ENCODE measurements at places on chromosomes 3 and 15. TPM values are rescaled to one million over a fixed set of nuclear protein-coding genes. Genes with fewer than 3 reads are reported as not detected.

Gene PIGZ
- 11.3 TPM for total RNA-seq

Gene GALNT15
- total RNA-seq, result 7.6 TPM

Gene HDAC11
- total RNA-seq, result 26.9 TPM

DNA sequence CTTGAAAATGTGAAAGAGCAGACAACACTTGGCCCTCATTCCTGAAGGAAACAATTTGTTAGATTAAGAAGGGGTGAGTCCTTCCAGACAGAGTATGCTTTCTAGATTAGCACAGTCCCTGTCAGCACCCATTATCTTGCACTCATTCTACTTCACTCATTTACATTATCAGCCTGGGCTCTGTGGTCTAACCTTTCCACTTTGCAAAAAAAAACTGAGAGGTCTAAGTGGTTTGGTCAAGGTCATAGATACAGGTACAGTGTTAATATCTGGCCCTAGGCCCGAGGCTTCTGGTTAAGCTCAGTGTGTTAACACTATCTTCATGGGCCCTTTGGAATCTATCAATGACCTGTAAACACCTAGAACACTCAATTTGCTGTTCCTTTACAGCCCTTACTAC lies 123.4 kb upstream of the LRRN1 start:
- DNase-seq, result no peak

Gene TMC3
- 0.14 TPM for total RNA-seq

Gene AHSG
- not detected for total RNA-seq

- no peak for DNase-seq
These were observed 108.0 kb downstream of the KCNH8 start for GRCh38 chr3:19256313-19256712.

DNA sequence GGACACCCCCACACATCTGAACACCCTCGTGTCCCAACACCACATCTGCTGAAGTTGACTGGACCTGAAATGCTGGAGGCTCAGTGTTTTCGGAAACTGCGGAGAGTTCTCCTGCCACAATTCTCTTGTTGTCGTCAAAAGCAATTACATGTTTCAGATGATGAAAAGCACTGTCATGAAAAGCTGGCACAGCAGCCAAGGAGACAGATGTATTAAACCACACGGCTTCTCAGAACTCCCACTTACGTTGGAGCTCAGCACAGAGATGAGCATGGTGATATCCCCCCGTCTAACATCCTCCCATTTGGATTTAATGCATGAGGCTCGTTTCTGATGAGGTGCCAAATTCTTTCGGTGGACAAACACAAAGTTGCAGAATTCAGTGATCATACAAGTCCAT lies 180.1 kb downstream of the RORA start:
- no peak for DNase-seq

Gene REC114
- total RNA-seq, result 7.5 TPM

- no peak for DNase-seq
These were observed 673.4 kb upstream of the CBLB start for GRCh38 chr3:106542101-106542769.

Gene WDR72
- total RNA-seq, result 0.80 TPM

- DNase-seq, result no peak
These were observed 8.2 kb downstream of the PLOD2 start for GRCh38 chr3:146152834-146153233.

DNA sequence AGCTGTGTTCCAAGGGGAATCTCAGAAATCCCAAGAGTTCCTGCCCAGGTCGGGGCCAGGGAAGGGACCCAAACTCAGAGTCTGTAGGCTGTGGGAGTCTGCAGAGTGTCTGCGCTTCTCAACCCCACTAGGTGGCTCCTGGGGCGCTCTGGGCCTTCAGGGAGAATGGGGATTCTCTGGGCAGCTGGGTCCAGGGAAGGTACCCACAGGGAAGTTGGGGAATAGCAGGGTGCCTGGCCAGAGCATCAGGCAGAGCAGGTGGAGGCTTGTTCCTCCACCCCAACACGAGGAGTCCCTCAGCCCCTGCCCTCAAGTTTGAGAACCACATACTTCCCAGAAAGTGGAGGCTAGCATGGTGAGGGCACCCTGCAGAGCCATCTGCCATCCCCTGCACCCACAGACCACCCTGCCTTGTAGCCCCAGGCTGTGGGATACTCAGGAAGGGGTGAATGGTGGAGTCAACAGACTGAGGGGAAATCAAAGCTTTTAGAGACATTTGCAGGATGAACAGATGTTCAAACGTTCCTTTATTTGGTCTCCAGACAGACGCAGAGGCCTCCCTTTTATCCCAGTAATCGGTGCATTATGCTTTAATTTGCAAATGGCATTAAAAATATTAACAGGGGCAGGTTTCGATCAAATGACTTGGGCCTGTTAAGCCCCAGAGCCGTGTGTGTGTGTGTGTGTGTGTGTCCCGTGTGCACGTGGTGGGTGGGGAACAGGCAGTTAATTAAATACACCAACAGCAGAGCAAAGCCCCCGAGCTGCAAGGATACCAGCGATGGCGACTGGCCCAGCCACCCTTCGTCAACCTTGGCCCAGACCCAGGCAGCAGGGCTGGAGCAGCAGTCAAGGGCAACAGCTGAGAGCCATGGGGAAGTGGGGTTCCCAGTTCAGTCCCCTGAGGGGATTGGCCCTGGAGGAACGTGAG lies 57.7 kb downstream of the DNAJB8 start:
- no peak for DNase-seq

Gene ZNF80
- not detected for total RNA-seq

GRCh38 chr15:47733085-47733484 lies 15.8 kb downstream of the SEMA6D start:
- no peak for DNase-seq

- no peak for DNase-seq
These were observed 14.2 kb upstream of the U2SURP start for GRCh38 chr3:142987080-142987700.

GRCh38 chr3:66405701-66406091 lies 95.1 kb downstream of the LRIG1 start:
- no peak for DNase-seq

DNA sequence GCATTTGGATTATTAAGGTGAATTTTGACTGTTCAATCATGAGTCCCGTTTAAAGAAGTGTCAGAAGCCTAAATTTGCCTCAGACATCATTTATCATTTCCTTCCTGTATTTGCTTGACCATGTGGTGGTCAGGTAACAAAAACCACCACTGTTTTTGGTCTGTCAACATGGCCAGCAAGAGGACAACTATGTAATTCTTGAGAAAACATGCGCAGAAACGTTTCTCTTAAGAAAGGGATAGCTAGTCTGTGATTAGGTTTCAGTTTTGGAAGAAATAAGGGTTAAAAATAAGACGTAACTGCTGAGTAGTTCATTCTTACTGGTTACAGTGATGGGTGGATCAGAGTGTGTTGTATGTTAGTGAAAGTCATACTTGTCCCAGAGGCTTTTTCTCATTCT lies 204.5 kb downstream of the AKAP13 start:
- DNase-seq, result no peak

GRCh38 chr3:32992310-32992686 lies 40.9 kb downstream of the CCR4 start:
- DNase-seq, result no peak

- DNase-seq, result no peak
These were observed 3.1 kb upstream of the NR1I2 start for GRCh38 chr3:119778811-119779210.

GRCh38 chr3:156792945-156793344 lies 33.2 kb upstream of the LEKR1 start:
- no peak for DNase-seq

DNA sequence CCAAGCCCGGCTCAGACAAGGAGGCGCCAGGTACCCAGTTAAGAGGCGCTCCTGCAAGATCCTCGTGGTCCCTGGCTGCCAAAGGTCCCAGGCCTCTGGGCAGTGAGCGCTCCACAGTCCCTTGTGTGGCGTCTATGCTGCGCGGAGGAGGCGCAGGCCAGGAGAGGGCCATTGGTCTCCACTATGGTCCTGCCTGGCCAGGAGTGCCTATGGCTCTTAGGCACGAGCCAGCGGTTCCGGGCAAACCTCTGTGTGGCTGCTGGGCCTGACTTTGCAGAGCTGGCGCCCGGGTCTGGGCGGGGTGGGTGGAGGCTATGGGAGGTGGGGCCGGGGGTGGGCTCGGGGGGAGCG lies 660 bp upstream of the ADAMTSL3 start:
- DNase-seq, result no peak

GRCh38 chr3:53250881-53251605 lies 4.8 kb downstream of the TKT start:
- no peak for DNase-seq

GRCh38 chr3:15660055-15660935 lies 58.8 kb downstream of the BTD start:
- no peak for DNase-seq

DNA sequence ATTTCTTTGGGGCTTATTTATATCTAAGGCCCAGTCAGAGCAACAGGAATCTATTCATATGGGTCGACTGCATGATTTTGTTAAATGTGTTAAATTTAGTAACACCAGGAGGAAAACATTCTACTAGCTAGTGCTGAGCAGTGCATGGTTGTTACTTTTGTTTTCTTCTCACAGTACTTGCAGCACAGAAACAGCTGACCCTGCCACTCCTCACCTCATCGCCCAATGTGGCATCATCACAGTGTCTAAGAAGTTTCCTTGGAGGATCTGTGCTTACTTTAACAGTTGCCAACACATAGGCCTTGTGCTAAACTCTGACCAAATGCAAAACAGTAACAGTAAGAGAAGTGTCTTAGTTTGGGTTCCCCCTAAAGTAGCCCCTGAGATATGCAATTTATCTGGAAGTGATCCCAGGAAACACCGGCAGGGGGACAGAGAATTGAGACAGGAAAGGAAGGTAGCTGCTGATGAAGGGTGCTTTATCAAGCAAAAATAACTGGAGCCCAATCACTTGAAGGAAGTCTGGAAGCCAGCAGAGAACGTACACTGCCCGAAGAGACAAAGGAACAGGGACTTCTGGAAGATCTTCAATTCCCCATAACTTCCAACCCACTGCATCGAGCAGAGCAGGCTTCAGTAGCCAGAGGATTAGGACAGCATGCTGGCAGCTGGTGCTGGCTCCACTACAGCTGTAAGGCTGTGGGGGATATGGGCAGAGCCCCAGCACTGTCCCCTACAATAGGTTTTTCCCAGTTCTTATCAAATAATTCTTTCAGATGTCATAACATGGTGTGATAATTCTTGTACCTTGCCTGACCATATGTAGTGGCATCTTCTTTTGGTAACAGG lies 36.0 kb upstream of the ULK4 start:
- no peak for DNase-seq

Gene BTLA
- not detected for total RNA-seq

GRCh38 chr3:124362455-124362854 lies 367.8 kb upstream of the UMPS start:
- no peak for DNase-seq

Gene FOXL2
- not detected for total RNA-seq

GRCh38 chr15:88702983-88703382 lies 64.2 kb downstream of the ISG20 start:
- DNase-seq, result no peak

GRCh38 chr3:194760494-194761137 lies 74.9 kb downstream of the FAM43A start:
- DNase-seq, result no peak

Gene WWTR1
- total RNA-seq, result 79.4 TPM

Gene CLSTN2
- total RNA-seq, result 60.3 TPM

Gene LMAN1L
- total RNA-seq, result 229 TPM

DNA sequence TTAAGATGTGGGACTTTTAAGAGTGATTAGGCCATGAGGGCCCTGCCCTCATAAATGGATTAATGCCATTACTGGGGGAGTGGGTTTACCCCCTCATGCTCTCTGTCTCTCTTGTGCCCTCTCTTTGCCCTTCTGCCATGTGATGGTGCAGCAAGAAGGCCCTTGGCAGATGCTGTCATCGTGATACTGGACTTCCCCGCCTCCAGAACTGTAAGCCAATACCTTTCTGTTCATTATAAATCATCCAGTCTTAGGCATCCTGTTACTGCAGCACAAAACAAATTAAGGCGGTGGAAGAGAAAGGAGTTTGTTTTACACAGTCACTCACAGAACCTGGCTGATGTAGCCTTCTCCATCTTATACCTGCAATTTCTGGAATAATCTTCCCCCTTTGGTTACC lies 360.3 kb upstream of the TBL1XR1 start:
- DNase-seq, result no peak

DNA sequence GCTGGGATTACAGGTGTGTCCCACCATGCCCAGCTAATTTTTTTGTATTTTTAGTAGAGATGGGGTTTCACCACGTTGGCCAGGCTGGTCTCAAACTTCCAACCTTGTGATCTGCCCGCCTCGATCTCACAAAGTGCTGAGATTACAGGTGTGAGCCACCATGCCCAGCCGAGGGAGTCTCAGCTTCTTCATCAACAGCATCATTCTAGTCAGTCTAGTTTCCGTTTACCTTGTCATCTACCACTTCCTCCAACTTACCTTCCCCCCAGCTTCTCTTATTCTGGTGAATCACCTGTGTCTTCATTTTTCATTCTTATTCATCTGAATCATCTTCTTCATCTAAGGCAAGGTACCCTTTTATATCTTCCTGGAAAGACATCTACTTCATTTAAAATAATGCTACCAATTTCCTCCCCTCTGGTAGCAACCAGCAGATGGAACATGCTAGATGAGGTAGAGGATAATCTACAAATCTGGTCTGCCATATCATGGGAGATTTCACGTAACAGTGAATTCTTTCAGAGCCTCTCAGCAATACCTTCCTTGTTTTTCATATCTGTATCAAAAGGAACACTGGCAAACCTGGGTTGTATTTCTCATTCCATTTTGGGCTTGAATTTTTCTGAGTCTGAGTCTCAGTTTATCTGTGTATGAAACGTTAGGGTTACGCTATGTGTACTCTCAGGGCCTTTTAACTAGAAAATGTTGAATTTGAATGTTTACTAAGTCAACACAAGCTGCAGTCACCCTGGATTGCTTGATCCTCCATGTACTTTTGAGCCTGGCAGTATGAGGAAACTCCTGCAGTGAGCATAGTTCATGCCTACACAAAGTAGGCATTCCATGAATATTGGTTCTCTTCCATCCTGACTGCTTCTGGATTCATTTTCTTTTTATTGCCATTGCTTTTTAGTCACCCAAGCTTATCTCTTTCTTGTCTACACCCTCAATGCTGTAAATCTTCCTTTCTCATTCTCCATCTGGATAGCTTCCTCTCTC lies 16.8 kb downstream of the LPP start:
- no peak for DNase-seq

Gene MUC4
- total RNA-seq, result 12.0 TPM

DNA sequence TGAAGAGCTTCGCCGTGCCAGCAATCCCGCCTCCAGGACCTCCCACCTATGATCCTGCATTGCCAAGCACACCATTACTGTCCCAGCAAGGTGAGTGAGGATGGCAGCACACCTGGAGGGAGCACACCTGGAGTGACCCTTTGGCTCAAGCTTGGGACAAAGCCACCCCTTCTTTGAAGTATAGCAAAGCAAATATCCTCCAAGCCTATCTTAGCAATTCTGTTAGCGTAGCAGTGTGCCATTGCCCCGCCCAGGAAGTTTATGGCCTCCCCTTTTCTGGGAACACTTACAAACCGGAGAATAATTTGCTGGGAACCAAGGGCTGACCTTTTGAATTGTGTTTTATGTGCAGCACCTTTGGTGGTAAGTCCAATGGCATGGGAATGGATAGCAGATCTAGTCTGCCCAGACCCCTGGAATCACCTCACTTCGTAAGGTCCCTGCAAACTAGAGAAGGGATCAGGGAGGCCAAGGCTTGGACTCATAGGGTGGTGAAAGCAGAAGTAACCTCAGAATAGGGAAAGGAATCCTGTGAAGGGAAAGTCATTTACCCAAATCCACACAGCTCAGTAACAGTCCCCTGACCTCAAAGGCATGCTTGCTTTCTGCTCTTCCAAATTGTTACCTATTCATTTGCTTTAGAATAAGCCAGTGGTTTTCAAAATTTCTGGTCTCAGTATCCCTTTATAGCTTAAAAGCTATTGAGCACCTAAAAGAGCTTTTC lies 70.1 kb downstream of the HCN4 start:
- DNase-seq, result no peak
